ENCODE measurements at places on chromosomes 11 and 22.

- no peak for DNase-seq
Observed at GRCh38 chr11:97143463-97143862, 753.6 kb downstream of the JRKL start.

DNA sequence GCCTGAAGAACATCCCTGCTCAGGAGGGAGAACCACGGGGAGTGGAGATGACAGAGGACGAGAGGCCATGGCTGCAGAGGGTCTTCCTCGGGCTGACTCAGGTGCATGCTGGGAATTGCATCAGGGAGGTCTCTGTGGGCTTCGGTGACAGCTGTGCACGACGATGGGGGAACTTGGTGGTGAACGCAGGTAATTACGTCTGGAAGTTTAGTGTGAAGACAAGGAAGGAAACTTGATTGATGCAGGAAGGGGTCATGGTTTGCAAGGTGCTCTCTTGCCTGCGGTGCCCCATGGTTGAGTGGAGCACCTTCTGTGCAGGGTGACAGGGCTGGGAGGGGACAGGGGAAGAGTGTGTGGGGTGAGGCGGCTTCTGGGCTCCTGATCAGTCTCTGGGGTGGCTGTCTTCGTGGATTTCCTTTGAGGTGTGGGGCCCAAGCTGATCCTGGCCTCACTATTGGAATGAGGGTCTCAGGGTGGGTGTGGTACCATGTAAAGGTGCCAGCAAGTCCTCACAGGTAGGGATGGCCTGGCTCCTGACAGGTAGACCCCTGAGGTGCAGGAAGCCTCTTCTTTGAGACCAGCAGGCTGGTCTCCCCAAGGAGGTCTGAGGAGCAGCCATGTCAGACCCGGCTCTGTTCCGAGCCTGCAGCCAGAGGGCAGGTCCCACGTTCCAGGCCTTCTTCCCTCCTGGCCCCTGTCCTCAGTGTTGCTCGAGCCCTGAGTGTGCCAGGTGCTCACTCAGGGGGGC, 1020.1 kb downstream of the TBC1D22A start:
- DNase-seq = peak; percentile 7

GRCh38 chr11:94705419-94705818, 62.7 kb upstream of the AMOTL1 start:
- DNase-seq = no peak

GRCh38 chr11:112159098-112160065, 4.5 kb downstream of the IL18 start:
- no peak for DNase-seq

GRCh38 chr22:36966851-36967540, 52.3 kb downstream of the TST start:
- DNase-seq = no peak

DNA sequence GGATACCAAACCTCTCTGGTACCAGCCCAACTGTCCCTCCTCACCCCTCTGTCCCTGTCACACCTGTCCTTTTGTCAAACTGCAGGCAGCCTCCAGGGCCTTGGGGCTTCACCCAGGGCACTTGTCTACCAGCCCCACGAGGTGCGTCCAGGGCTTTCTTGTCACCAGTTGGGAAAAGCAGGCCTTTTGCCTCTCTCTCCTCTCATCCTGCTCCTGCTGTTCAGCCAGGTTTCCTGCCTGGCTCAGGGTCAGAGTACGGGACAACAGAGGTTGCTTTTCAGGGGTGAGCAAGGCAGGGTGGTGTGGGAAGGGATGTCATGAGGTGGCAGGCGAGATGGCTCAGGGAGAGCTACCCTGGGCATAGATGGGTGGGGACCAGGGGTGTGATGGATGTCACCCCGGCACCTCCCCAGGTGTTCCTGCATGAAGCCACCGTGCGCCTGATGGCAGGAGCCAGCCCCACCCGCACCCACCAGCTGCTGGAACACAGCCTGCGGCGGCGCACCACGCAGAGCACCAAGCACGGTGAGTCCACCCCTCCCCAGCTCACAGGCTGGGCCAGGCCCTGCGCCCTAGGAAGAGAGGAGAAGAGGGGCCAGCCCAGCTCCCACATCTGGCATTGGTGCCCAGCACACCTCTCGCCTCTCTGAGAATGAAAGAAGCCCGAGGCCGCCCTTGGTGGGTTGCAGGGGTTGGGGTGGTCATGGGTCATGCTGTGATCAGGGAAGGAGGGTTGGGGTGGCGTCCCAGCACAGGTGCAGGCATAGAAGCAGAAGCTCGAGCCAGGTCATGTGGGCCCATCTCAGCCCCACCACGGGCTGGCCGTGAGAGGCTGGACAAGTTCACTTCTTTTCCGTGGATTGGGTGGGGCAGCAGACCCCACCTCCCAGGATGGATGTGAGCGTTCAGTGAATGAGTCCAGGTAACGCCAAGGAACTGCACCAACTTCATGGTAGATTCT, 10.1 kb downstream of the SHISA8 start:
- DNase-seq = no peak

DNA sequence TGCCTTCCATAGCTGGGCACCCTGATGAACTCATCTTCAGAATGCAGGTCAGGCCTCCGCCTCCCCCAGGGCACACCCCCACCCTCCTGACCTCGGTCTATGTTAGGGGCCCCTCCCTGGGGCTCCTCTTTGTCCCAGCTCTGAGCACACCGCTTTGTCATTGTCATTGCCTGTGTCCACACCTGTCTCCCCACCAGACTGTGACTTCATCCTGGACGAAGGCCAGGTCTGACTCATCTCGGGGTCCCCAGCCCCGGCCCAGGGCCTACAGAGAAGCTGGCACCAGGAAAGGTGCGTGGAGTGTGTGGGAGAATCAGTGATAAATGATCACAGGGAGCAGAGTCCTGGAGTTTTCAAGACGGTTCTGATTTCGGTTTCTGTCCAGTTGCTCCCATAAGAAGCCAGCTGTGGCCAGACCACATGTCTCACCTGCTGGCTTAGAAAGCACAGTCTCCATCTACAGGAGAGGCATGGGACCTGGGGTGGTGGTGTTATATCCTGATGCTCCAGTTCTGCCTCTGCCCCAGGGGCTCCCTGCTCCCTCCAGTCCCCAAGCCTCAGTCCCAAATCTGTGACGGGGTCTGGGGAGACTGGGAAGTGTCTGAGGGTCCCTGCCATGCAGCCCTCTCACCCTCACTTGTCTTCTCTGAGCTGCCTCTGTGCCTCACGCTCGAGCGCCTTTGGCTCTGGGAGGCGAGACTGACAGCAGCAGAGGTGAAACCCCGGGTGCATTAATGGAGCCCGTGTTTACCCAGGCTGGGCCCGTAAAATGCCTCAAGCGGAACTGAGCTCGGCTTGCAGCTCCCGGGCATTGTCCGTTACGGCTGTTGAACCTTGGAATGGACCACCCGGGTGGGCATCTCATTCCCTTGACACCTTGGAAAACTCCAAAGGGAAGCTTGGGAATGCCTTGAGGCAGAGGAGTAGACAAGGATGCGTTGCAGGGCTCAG, 85.5 kb upstream of the WNT11 start:
- DNase-seq = no peak

GRCh38 chr22:43186272-43187170, at the start of gene TTLL12:
TSS of gene TTLL12 (minus strand) at chr22:43187134. CDS start at chr22:43187069, 65 bp downstream.
- DNase-seq = no peak

DNA sequence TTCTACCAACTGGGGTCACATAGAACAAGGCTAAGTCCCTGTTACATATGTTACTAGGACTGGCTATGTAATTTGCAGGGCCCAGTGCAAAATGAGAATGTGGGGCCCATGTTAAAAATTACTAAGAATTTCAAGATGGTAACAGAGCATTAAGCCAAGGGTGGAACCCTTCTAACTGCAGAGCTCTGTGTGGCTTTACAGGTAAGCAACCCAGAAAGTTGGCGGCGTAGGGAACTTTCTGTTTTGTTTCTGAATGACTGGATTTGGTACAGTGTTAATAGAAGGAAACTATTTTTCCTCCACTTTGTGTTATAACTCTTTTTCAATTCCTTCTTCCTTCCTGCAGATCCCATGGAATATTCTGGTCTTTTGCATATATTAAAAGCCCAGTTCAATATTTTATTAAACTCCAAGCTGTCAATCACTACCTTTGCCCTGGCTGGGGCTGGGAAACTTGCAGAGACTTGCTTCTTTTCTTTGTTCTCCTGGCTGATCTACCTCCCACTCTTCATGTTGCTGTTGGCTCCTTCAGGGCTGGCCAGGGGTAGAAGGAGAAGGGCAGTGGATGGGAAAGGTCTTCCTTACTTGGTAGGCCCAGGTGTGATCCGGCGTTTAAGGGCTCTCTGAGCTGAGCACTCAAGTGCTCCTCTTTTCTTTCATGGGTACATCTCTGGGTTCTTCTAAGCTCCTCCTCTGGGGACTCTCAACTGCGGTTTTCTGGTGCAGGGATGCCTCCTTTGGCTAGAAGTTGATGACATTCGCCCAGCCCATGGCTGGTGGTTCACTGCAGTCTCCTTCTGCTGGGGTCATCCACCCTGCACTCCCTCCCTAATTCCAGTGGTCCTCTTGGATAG, 67.7 kb downstream of the SNX19 start:
- no peak for DNase-seq

- DNase-seq = no peak
Observed at GRCh38 chr22:49363526-49364230, 464.0 kb downstream of the BRD1 start.

DNA sequence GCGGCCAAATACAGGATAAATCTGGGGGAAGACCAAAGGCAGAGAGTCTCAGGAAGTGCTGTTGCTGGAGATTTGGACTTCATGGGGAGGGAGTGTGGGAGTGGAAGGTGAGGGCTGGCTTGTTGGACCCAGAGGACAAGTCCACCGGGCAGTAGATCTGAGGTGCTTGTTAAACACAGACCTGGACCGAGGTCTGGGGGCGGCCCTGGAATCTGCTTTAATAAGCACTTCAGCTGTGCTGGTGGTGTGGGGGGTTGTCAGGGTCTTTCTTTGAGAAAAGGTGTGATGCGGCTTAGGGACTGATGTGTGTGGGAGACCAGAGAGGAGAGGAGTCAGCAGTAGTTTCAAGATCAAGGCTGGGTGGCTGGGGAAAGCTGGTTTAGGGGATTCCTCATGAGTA, 4.4 kb downstream of the TRMU start:
- no peak for DNase-seq

- no peak for DNase-seq
Observed at GRCh38 chr22:46416520-46416871, 81.0 kb downstream of the TRMU start.

GRCh38 chr11:45899448-45900174, 7.5 kb downstream of the FREY1 start:
- DNase-seq = peak; percentile 75

DNA sequence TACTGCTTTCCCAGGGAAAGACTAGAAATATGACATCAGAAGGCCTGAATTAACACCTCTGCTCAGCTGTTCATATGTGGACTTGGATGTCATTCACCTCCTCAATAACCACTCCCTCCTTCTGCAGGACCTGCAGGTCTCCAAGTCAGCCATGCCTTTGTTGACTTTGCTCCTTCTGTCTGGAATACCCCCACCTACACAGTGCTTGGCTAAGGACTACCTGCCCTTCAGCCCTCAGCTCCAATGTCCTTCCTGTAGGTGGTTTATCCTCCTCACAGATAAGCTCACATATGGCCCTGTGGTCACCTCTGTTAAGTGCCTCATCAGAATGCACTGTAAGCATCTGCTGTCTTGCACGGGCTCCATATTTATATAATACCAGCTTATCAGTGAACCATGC, 26.4 kb upstream of the FAT3 start:
- DNase-seq = no peak

DNA sequence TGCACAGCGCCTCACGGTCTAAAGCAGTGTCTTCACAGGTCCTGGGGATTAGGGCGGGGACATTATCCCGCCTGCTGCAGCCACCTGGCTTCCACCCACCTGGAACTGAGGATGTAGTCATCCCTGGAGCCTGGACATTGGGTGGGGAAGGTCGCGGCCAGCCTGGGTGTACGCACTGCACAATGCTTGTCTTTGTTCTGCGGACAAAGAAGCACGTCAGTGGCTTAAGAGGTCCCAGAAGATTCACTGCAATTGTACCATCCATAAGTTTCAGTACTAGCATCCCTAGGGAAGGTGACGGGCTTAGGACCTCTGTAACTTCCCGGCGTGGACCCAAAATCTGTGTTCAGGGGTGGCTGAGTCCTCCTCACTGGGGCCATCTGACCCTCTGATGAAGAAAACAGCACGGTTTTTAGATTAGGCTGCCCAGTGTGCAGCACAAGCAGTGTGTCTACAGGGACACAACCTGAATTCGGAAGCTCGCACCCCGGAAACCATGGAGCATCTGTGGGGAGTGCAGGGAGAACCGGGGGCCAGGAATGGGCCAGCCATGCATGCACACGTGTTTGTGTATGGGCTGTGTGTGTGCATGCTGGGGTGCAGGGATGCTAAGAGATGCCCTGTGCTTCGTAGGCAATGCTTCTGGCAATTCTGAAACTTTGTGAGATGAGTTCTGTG, 342.6 kb upstream of the B3GAT1 start:
- DNase-seq = no peak

- DNase-seq = no peak
Observed at GRCh38 chr22:48630433-48630754, 1197.3 kb downstream of the BRD1 start.

GRCh38 chr11:62688491-62688890, 839 bp downstream of the LRRN4CL start:
- no peak for DNase-seq
